Lower leg skin (tissue), 4 donors: ENCODE measurements at places on chromosomes 2 and 18.

DNA sequence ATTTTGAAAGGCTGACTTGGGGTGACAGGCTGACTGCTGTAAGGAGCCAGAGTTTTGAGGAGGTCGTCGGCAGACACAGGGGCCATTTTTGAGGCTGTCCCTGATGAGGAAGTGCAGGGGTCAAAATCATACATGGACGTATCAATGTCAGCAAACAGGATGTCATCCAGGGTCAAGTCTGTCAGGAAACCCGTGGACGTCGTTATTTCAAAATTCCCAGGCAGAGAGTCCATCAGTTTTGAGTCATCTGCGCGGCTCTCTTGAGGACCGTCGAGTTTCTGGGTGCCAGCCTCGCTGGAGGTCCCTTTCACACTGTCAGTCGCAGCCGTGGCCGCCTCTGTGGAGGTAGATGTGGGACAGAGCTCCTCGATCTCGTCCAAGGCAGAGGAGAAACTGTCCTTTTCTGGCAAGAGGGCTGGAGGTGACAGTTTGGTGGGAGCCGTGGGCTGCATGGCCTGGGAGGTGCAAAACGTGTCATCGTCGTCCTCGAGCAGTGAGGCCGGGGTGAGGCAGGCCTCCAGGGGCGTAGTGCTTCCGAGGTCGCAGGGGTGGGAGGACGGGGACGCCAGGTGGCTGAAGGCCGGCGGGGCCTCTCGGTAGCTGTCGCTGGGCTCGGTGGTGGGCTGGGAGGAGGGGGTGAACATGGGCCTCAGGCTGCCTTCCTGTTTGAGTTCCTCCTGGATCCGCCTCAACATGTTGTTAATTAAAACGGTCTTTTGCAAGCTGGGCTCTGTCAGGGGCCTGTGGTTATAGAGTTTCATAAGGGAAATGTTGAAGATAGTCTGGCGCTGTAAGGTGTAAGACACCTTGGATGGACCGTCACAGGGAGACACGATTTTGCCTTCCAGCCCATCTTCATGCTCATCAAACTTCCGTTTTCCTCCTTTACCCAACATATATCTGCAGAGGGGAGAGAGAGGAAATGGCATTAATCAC, 17.5 kb downstream of the SERTAD2 start:
- DNase-seq = peak; percentile 82

DNA sequence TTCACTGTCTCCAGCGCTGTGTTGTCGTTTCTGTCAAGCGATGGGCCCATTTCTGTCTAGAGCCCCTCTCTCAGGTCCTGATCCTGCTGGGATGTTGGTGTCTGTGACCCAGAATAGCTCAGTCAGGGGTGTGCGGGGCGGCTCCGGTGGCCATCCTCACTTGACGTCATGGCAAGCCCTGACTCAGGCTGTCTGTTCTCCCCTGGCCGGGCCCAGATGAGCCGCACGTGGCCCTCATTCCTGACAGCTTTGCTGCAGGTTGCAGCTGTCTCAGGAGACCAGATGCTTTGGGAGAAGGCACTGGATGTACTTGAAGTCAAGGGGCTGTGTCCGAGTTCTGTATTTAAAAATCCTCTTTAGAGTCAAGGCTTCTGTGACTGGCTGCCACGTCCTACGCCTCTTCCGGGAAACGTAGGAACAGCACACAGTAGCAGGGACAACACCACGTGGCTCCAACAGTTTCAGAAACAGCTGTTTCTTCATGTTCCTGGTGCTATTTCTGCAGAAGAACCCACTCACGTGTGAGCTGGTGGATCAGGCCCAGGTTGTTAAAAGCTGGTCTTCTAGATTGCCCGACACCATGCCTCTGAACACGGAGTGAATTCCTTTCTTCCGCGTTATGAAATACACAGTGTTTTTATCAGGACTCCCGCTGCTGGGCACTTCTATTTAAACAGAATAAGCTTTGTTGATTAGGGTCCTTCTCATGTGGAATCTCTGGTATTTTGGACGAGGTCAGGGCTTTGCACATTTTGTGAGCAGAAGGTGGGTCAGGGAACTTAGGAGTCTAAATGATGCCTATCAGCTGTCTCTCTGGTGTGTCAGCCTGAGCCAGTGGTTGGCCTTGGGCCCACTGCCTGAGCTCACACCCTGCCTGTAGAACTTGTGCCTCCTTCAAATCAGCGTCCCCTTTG, 28.3 kb upstream of the NTSR2 start:
- peak; percentile 81 for DNase-seq

GRCh38 chr2:127378720-127379119, 9.1 kb downstream of the MAP3K2 start:
- no peak for DNase-seq

- no peak for DNase-seq
Measured at GRCh38 chr18:77482190-77483085, 232.8 kb downstream of the GALR1 start.

DNA sequence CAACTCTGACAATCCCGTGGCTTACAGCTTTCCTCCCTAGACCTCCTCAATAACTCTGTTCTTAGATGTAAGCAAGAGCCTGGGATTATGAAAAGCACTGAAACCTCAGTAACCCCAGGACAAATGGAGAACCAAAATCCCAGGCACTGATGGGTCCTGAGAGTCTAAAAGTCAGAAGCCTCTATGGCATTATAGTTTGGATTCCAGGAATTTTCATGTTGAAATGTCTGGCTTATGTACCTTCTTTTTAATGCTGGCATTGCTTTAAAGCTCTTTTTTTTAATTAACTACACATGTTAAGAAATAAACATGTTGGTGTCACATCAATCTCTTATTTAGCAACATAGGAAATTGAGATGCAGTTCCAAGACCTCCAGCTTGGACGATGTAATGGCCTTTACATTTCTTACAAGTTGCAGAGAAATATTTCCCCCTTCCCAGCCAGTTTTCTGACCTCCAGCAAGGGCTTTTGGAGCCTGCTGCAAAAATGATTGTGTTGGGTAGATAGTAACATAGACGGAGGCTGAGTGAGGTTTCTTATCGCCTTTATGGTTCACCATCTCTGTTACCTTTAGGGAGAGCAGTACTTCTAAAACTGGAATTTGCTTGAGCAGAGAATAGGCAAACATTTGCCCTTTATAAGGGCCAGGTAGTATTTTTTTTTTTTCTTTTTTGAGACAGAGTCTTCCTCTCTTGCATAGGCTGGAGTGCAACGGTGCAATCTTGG, 84.8 kb upstream of the RASGRP3 start:
- DNase-seq = no peak

- peak; percentile 43 for DNase-seq
Measured at GRCh38 chr18:3054780-3055179, 41.8 kb upstream of the LPIN2 start.

- DNase-seq = no peak
Measured at GRCh38 chr2:140893685-140894084, 1237.1 kb downstream of the LRP1B start.

GRCh38 chr2:123771928-123772632, 253.0 kb upstream of the CNTNAP5 start:
- no peak for DNase-seq

DNA sequence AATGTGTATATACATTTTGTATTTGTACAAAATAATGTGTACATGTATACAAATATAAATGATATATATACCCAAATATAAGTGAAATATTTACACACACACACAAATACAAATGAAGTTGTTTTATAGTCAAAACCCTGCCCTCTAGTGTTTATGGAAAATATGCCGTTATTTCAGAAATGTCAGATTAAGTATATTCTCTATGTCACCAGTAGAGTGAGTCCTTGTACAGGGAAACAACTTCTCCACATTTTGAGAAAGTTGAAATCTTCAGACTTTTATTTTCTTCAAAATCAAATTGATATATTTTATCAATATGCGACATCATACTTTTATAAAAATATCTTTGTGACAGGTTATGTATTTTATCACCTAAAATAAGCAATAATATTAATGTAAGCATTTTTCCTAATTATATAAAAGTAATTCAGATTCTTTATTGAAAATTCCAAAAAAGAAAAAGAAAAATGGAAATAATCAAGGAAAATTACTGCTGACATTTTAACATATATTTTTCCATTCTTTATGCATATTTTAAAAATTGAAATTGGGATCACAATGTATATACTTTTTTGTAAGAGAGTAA, 22.4 kb downstream of the ARL6IP6 start:
- DNase-seq = no peak
